Stimulated activated CD4-positive, alpha-beta T cell treated with anti-CD3 and anti-CD28 coated beads, TNF-alpha, amount 100 ng/mL, for 24 hours (primary cell): ENCODE measurements at places on chromosomes 6 and 20.

- DNase-seq, result no peak
Observed at GRCh38 chr6:159422041-159422984, 253.1 kb downstream of the FNDC1 start.

- DNase-seq, result peak; percentile 91
Observed at GRCh38 chr20:33993576-33994221, at the start of gene RALY. RALY (plus strand) TSS chr20:33993911; CDS start chr20:34072075, 78,164 bp downstream.

- no peak for DNase-seq
Observed at GRCh38 chr6:161409353-161409752, 135.5 kb upstream of the AGPAT4 start.

DNA sequence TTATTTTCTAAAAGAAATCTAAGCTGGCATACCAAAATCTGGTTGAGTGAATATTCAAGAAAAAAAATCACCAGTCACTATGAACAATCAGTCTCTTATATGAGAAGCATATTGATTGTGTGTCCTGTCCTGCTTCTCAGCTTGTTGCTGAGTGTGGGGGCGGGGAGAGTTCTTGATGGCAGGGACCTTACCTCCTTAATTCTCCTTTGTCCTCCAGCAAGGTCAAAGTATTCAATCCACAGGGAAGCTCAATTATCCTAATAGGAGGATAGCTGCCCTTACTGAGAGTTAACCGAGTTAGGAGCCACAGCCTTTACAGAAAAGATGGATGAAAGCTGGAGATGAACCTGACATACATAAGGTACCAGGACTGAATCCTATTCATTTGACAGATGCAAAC, 154.0 kb downstream of the LY86 start:
- no peak for DNase-seq

GRCh38 chr20:51810155-51811041, 8.1 kb upstream of the SALL4 start:
- no peak for DNase-seq

DNA sequence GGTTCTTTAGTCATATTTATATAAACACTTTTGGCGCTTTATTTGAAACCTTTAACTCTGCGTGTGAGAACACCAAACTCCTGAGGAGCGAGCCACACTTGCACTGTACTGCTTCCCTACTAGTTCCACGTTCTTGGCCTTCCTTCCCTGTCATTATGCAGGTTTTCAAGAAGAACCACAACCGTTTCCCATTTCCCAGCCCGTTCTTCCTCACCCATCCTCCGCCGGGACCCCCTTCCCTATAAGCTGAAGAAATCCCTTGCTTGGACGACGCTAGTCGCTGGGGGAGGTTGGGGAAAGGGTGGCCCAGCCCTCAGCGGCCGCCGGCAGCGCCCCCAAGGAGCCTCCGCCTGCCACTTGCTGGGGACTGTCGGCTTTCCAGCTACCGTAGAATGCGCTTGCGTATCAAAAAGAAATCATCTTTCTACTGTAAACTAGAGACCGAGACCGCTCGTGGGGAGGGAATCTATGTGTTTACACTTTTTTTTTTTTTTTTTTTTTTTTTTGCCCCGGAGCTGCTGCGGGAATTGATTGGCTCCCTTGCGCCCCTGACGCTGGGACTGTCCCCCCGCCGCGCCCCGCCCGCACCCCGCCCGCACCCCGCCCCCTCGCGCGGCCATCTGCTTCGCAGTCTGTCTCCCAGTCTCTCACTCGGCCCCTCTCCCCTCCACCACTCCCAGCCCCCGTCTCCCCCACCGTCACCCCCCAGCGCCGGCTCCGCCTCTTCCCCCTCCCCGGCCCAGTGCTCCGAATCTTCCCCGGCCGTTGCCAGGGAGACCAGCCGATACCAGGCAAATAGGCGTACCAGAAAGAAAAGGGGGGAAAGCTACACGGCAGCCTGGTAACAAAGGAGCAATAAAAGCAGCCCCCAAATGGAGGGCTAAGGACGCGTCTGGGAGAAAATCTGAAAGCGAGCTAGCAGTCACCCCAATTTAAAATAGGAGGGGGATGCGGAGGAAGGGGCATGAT, 2.3 kb upstream of the MARCKS start:
- DNase-seq, result no peak

DNA sequence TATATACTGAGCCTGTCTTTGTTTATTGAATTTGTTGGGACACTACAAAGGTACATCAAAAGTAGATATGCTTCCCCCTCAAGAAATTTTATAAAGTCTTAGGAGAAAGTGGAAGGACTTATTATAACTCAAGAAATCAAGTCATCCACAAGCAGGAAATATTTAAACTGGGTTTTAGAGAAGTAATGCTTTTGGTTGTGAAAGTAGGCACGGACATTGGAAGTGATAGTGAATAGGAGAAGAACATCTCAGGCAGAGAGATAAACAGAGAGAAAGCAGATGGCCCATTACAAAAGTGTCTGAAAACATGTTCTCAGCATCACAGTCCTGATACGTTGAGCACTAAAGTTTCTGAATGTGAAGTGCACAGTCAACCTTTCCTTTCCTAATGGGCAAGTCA, 415.6 kb upstream of the RNF217 start:
- no peak for DNase-seq
